ENCODE measurements at places on chromosomes 2 and 18.

GRCh38 chr2:173511942-173512341 is 157.3 kb downstream of the CDCA7 start:
- H3K4me1 ChIP-seq, result no peaks in the 10 kb centered on the region
- H3K36me3 ChIP-seq, result no peaks in the 10 kb centered on the region
- no peaks in the 10 kb centered on the region for H3K27me3 ChIP-seq
- no peak for DNase-seq
- no peak overlapping the region for H3K4me3 ChIP-seq
- no peak overlapping the region for H3K27ac ChIP-seq

GRCh38 chr18:12737243-12737902 is 34.5 kb downstream of the PSMG2 start:
- no peak for DNase-seq
- H3K27me3 ChIP-seq, result no peaks in the 10 kb centered on the region
- no peak overlapping the region for H3K27ac ChIP-seq
- no peaks in the 10 kb centered on the region for H3K4me1 ChIP-seq
- H3K36me3 ChIP-seq, result no peaks in the 10 kb centered on the region
- H3K4me3 ChIP-seq, result no peak overlapping the region

- no peak overlapping the region for H3K4me3 ChIP-seq
- H3K27me3 ChIP-seq, result no peaks in the 10 kb centered on the region
- H3K4me1 ChIP-seq, result peaks cover 41% of the 10 kb centered on the region
- no peak for DNase-seq
Observed at GRCh38 chr2:9815076-9815475, 28.2 kb upstream of the TAF1B start.

DNA sequence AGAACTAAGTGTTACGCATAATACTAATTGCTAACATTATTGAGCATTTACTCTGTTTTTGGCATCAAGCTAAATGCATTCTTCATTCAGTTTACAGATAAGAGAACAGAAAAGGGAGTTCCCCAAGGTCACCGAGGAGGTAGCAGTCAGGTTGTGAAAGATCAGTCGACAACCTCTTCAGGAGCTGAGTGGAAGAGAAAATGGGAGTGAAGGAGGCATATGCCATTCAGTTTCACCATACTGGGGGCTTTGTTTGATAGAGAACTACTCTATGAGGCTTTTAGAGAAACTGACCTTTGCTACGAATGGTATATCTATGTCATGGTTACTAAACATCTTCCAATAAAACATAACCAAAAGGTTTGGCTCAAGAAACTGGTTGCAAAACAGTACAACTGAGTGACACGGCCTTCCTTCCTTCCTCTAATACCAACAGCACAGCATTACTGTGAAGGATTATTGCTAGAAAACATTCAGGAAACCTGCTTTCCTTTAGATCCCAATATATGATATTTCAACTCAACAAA is 112.1 kb downstream of the RBMS1 start:
- DNase-seq, result no peak
- H3K27me3 ChIP-seq, result no peaks in the 10 kb centered on the region
- H3K27ac ChIP-seq, result peak overlapping the region; percentile 31
- no peaks in the 10 kb centered on the region for H3K36me3 ChIP-seq
- peaks cover 64% of the 10 kb centered on the region for H3K4me1 ChIP-seq

GRCh38 chr2:64019083-64019974 is at the start of gene VPS54:
TSS of gene VPS54 (minus strand) at chr2:64019428. CDS start at chr2:63983999, 35,429 bp downstream.
- H3K27me3 ChIP-seq, result no peaks in the 10 kb centered on the region
- H3K27ac ChIP-seq, result peak within 1 kb of the TSS; percentile 99
- no peaks in the 10 kb centered on the region for H3K36me3 ChIP-seq
- peak; percentile 82 for DNase-seq

GRCh38 chr2:25265802-25266201 is 75.9 kb downstream of the DNMT3A start:
- no peak overlapping the region for H3K4me3 ChIP-seq
- H3K27me3 ChIP-seq, result no peaks in the 10 kb centered on the region
- DNase-seq, result no peak
- peaks cover 28% of the 10 kb centered on the region for H3K36me3 ChIP-seq

GRCh38 chr2:215505044-215505786 is 69.3 kb upstream of the FN1 start:
- no peak overlapping the region for H3K4me3 ChIP-seq
- DNase-seq, result no peak
- H3K27me3 ChIP-seq, result no peaks in the 10 kb centered on the region

DNA sequence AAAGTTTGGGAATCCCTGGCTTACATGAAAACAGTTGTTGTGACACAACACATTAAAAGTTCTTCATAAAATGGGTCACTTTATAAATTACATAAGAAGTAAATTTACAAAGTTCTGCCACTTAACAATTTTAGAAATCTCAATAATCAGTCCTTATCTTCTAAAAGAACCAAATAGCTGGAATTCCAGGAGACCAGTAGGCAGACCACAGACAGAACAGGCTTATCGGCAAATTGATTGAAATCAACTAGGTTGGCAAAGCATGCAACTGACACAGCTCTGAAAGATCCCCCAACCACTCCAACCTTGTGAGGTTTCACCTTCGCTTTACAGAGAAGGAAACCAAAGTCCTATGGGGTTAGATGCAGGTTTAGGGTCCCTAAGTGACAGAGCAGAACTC is 103.0 kb downstream of the DNER start:
- no peaks in the 10 kb centered on the region for H3K27me3 ChIP-seq
- no peaks in the 10 kb centered on the region for H3K36me3 ChIP-seq
- no peak for DNase-seq
- H3K4me1 ChIP-seq, result no peaks in the 10 kb centered on the region
- H3K27ac ChIP-seq, result no peak overlapping the region

DNA sequence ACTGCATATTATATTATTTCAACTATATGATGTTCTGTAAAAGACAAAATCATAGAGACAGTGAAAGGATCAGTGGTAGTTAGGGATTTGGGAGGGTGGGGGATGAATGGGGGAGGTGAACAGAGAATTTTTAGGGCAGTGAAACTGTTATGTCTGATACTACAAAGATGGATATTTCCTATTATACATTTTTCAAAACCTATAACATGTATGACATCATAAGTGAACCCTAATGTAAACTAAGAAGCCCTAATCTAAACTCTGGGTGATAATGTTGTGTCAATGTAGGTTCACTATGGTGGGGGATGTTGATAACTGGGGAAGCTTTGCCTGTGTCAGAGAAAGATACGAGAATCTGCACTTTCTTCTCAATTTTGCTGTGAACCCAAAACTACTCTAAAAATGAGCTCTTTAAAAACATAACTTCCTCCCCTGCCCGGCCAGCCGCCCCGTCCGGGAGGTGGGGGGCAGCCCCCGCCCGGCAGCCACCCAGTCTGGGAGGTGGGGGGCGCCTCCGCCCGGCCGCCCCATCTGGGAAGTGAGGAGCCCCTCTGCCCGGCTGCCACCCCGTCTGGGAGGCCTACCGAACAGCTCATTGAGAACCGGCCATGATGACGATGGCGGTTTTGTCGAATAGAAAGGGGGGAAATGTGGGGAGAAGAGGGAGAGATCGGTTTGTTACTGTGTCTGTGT is 234.4 kb downstream of the RPIA start:
- H3K27ac ChIP-seq, result no peak overlapping the region
- H3K4me3 ChIP-seq, result no peak overlapping the region
- no peaks in the 10 kb centered on the region for H3K4me1 ChIP-seq
- DNase-seq, result no peak

DNA sequence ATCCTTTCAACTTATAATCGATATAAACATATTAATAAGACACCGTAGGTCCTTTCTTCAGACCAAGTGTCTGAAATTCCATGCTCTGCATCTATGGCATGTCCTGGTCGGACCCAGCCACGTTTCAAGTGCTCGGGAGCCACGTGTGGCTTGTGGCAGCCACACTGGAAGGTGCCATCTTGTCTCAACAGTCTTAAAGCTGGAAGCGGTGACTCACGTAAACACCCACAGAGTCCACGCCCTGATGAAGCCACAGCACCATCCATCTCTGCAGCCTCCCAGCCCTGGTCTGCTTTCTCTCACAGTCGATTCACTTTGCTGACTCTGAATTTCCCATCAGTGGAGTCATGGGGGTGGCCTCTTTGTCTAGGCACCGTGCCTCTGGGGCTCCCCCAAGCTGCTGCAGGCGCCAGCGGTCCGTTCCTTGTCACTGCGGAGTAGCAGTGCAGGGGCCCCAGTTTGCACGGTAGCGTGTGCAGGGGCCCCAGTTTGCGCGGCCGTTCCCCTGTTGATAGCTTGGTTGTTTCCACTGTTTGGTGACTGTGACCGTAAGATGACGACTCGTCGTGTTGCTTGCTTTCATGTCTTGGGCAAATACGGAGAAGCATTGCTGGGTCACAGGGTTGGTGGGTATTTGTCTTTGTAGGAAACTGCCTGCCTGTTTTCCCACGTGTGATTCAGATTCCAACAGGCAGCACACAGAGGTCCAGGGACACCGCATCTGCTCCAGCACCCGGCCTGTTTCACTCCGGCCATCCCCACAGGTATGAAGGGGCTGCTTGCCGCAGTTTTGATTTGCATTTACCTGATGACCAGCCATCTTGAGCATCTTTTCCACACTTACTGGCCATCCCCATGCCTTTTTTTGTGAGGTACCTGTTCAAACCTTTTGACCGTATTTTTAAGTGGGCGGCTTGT is 240.3 kb downstream of the HDAC4 start:
- H3K27me3 ChIP-seq, result no peaks in the 10 kb centered on the region
- no peak overlapping the region for H3K4me3 ChIP-seq

DNA sequence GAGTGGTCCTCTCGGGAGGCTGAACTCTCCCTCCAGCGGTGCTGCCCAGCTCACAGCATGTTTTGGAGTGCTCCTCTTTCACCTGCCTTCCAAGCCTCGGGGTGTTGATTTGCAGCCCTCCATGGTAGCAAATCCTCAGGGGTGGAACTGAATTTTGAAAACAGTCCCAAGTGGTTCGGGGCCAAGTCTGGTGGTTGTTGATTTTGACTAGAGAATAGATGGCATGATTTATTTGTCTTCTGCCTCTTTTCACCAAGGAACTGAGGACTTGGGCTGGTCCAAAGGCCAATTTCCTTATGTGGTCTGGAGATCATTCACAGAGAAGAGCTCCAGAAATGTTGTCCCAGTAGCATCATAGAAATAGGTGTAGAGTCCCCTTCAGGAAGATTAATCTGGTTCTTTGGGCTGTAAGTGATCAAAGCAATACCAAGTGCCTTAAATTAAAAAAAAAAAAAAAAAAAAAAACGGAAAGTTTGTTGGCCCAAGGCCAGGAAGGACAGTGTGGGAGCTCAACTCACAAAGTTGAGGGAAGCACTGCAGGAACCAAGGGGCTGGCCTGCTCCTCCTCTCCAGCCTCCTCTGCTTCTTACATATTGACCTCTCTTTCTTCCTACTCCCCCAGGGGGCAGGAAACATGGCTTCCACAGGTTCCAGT is 2.5 kb upstream of the DES start:
- H3K27me3 ChIP-seq, result peaks cover 44% of the 10 kb centered on the region
- peaks cover 9% of the 10 kb centered on the region for H3K4me1 ChIP-seq

DNA sequence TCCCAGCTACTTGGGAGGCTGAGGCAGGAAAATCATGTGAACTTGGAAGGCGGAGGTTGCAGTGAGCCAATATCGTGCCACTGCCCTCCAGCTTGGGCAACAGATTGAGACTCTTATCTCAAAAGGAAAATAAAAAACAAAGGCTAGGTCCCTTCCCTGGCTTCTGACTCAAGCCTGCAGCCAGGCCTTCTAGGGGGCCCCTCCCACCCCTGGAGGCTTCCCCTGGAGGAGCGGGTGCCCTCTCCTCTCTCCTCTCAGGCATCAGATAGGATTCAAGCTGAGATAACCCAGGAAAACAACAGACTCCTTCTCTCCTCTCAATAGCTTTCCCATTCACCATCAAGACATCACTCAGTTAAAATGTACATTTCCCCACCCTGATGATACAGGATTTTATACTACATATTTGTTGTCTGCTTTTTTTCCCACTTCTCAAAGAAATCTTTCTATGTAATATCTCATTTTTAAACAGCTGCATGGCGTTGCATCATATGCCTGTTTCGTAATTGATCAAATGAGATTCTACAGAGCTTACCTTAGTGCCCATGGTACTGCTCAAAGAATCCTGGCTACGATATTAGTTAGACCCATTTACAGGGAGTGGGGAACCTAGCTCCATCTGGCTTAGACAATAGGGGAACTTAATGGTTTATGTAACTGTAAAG is 20.6 kb upstream of the C2orf72 start:
- H3K4me1 ChIP-seq, result peaks cover 4% of the 10 kb centered on the region
- no peaks in the 10 kb centered on the region for H3K36me3 ChIP-seq
- no peak overlapping the region for H3K4me3 ChIP-seq
- no peak overlapping the region for H3K27ac ChIP-seq

DNA sequence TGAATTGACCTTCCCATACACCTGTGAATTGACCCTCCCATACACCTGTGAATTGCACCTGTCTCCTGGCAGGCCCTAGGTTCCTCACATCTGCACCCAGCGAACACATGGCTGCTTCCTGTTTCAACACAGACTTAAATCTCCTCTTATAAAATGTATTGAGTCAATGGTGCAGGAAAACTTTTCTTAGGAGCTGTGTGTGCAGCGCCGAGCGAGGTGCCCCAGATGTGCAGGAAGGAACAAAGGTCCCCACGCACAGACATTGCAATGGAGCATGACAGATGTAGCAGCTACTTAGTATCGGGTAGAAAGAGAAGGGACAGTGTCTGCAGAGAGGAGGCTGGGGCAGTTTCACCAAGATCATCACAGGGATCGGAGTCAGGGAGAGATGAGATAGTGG is 85.5 kb upstream of the PXDN start:
- no peak overlapping the region for H3K27ac ChIP-seq
- H3K4me1 ChIP-seq, result no peaks in the 10 kb centered on the region
- no peaks in the 10 kb centered on the region for H3K36me3 ChIP-seq
- no peak overlapping the region for H3K4me3 ChIP-seq
- H3K27me3 ChIP-seq, result peaks cover 6% of the 10 kb centered on the region

GRCh38 chr18:47174545-47175116 is 1.5 kb downstream of the IER3IP1 start:
- no peaks in the 10 kb centered on the region for H3K27me3 ChIP-seq
- no peak for DNase-seq
- no peaks in the 10 kb centered on the region for H3K36me3 ChIP-seq
- peak overlapping the region; percentile 97 for H3K4me3 ChIP-seq
- no peak overlapping the region for H3K27ac ChIP-seq

GRCh38 chr2:202056611-202057010 is 16.4 kb upstream of the KIAA2012 start:
- H3K4me1 ChIP-seq, result peaks cover 4% of the 10 kb centered on the region
- H3K27ac ChIP-seq, result no peak overlapping the region
- DNase-seq, result no peak
- peaks cover 9% of the 10 kb centered on the region for H3K27me3 ChIP-seq
- H3K4me3 ChIP-seq, result no peak overlapping the region

DNA sequence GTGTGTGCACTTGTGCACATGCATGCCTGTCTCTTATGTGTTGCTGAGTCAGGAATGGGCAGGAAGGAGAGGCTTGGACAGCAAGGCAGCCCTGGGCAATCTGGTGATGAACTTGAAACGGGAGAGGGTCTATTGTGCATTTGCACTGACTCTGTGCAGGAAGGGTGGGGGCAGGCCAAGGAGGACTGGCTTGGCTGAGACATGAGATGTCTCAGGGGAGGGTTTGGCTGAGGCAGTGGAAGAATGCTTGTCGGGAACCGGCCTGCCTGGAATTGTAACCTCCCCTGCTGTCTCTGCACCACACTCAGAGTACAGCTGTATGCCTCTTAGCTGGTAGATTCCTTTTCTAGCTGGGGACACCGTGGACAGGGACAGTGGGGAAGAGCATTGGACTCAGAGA is 176.1 kb upstream of the TNP1 start:
- peaks cover 23% of the 10 kb centered on the region for H3K4me1 ChIP-seq
- DNase-seq, result no peak
- H3K36me3 ChIP-seq, result no peaks in the 10 kb centered on the region
- H3K27ac ChIP-seq, result no peak overlapping the region
- no peak overlapping the region for H3K4me3 ChIP-seq
- no peaks in the 10 kb centered on the region for H3K27me3 ChIP-seq

Measured in suprapubic skin (tissue), 4 donors.